ENCODE measurements at places on chromosomes 2 and 18. TPM values are rescaled to one million over a fixed set of nuclear protein-coding genes. Genes with fewer than 3 reads are reported as not detected.

The ZSWIM2 gene
- total RNA-seq, result not detected

The RNPEPL1 gene
- total RNA-seq, result 61.1 TPM

The RBFA gene
- total RNA-seq, result 40.6 TPM

The TFCP2L1 gene
- total RNA-seq, result 0.16 TPM

The USP40 gene
- 13.3 TPM for total RNA-seq

The ANKRD30BL gene
- not detected for total RNA-seq

The CCDC102B gene
- 0.75 TPM for total RNA-seq

DNA sequence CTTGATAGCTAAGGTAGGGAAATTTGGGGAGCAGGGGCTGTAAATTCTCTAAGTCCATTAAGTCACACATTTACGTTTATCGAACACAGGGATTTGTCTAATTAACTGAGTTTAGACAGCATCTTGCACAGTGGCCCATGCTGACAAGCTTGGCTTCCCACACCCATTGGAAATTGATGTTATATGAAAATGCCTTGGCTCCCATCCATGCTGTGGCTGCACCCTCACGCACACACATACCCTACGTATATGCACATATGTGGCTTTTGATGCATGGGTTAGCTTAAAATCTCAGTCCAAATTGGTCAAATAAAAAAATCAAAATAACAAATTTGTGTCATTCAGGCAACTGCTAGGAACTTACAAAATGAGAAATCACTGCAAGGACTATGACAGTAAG, 37.8 kb downstream of the SEC11C start:
- no peaks in the 10 kb centered on the region for H3K4me1 ChIP-seq
- no peak for DNase-seq
- no peak overlapping the region for H3K27ac ChIP-seq
- H3K36me3 ChIP-seq, result no peaks in the 10 kb centered on the region
- H3K4me3 ChIP-seq, result no peak overlapping the region
- H3K27me3 ChIP-seq, result no peaks in the 10 kb centered on the region

DNA sequence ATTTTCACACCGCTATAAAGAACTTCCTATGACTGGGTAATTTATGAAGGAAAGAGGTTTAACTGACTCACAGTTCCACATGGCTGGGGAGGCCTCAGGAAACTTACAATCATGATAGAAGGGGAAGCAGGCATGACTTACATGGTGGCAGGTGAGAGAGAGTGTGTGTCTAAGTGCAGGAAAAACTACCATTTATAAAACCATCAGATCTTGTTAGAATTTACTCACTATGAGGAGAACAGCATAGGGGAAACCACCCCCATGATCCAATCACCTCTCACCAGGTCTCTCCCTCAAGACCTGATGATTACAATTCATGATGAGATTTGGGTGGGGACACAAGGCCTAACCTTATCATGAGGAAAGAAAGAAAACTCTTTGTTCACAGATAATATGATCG, 174.6 kb downstream of the SRBD1 start:
- no peaks in the 10 kb centered on the region for H3K27me3 ChIP-seq
- no peak overlapping the region for H3K27ac ChIP-seq
- no peak overlapping the region for H3K4me3 ChIP-seq
- peaks cover 4% of the 10 kb centered on the region for H3K4me1 ChIP-seq
- no peaks in the 10 kb centered on the region for H3K36me3 ChIP-seq
- no peak for DNase-seq

DNA sequence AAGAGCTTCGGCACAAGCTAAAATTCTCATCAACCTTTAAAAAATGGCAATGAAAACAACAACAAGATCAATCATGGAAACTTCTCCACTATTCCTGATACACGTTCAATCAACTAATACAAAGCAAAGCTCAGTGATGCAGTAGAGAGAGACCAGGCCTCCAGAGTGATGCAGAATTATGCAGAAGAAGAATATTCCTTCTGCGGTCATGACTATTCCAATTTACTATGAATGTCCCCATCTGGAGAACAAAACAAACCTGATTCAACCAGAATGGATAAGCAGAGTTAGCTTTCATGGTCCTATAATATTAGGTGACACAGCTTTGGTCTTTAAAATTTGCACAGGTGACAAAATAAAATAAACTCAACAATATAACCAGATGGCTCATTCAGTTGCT, 12.5 kb upstream of the MBOAT2 start:
- no peak overlapping the region for H3K4me3 ChIP-seq
- no peaks in the 10 kb centered on the region for H3K36me3 ChIP-seq
- DNase-seq, result no peak

- H3K27me3 ChIP-seq, result no peaks in the 10 kb centered on the region
- H3K27ac ChIP-seq, result no peak overlapping the region
These were observed 51.4 kb downstream of the TRAPPC12 start for GRCh38 chr2:3430740-3431490.

- H3K27me3 ChIP-seq, result no peaks in the 10 kb centered on the region
- DNase-seq, result no peak
- no peak overlapping the region for H3K27ac ChIP-seq
- H3K4me3 ChIP-seq, result no peak overlapping the region
- no peaks in the 10 kb centered on the region for H3K36me3 ChIP-seq
These were observed 11.5 kb upstream of the ALPK2 start for GRCh38 chr18:58640428-58640805.

- no peaks in the 10 kb centered on the region for H3K27me3 ChIP-seq
- H3K36me3 ChIP-seq, result no peaks in the 10 kb centered on the region
- H3K27ac ChIP-seq, result no peak overlapping the region
- H3K4me1 ChIP-seq, result no peaks in the 10 kb centered on the region
- no peak for DNase-seq
These were observed 810.1 kb upstream of the ZEB2 start for GRCh38 chr2:145329971-145330370.

- no peak overlapping the region for H3K27ac ChIP-seq
- peak overlapping the region; percentile 88 for H3K4me3 ChIP-seq
- no peak for DNase-seq
- H3K4me1 ChIP-seq, result peaks cover 17% of the 10 kb centered on the region
- H3K36me3 ChIP-seq, result no peaks in the 10 kb centered on the region
- no peaks in the 10 kb centered on the region for H3K27me3 ChIP-seq
These were observed 1.2 kb upstream of the CCDC88A start for GRCh38 chr2:55420871-55421270.

DNA sequence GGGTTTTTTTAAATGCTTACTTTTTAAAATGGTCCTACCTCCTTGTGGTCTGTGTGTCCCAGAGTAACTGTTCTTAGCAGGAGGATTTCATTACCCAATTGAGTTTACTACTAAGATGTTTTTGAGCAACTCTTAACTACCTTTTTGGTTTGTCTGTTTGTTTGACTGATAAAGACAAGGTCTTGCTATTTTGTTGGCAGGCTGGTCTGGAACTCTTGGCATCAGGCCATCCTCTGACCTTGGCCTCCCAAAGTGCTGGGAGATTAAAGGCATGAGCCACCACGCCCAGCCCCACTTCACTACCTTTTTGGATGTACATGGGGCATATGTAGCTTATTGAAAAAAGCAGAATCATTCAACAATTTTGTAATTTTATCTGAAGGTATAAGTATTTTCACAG, 14.9 kb downstream of the MRPS9 start:
- no peak overlapping the region for H3K4me3 ChIP-seq
- no peaks in the 10 kb centered on the region for H3K36me3 ChIP-seq
- no peak for DNase-seq

- no peaks in the 10 kb centered on the region for H3K4me1 ChIP-seq
- DNase-seq, result no peak
- no peak overlapping the region for H3K27ac ChIP-seq
- no peak overlapping the region for H3K4me3 ChIP-seq
These were observed 151.5 kb downstream of the CPS1 start for GRCh38 chr2:210707900-210708299.

GRCh38 chr2:118815731-118816130, 31.7 kb downstream of the EN1 start:
- H3K27ac ChIP-seq, result no peak overlapping the region
- H3K4me3 ChIP-seq, result no peak overlapping the region
- H3K27me3 ChIP-seq, result peaks cover 3% of the 10 kb centered on the region
- DNase-seq, result no peak

GRCh38 chr2:221204699-221205098, 367.4 kb downstream of the EPHA4 start:
- H3K27me3 ChIP-seq, result no peaks in the 10 kb centered on the region
- no peaks in the 10 kb centered on the region for H3K4me1 ChIP-seq
- H3K4me3 ChIP-seq, result no peak overlapping the region
- no peak overlapping the region for H3K27ac ChIP-seq
- no peaks in the 10 kb centered on the region for H3K36me3 ChIP-seq
- no peak for DNase-seq

- H3K4me1 ChIP-seq, result no peaks in the 10 kb centered on the region
- H3K27ac ChIP-seq, result no peak overlapping the region
- no peaks in the 10 kb centered on the region for H3K36me3 ChIP-seq
- no peaks in the 10 kb centered on the region for H3K27me3 ChIP-seq
These were observed 156.9 kb upstream of the MYCN start for GRCh38 chr2:15783489-15783888.

DNA sequence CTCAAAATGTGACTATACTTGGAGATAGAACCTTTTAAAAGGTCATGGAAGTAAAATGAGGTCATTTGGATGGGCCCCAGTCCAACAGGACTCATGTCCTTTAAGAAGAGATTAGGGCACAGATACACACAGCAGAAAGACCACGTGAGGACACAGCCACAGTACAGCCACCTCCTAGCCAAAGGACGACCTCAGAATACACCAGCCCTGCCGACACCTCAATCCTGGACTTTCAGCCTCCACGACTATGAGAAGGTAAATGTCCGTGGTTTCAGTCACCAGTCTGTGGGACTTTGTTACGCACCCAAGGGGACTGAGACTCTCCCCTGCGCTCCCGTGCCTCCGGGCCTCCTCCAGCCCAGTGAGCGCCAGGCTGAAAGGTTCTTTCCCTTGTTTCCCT, 30.2 kb upstream of the HPCAL1 start:
- no peaks in the 10 kb centered on the region for H3K4me1 ChIP-seq
- no peaks in the 10 kb centered on the region for H3K36me3 ChIP-seq
- H3K27me3 ChIP-seq, result no peaks in the 10 kb centered on the region
- peak; percentile 9 for DNase-seq

GRCh38 chr2:136209561-136210454, 91.9 kb upstream of the CXCR4 start:
- peaks cover 33% of the 10 kb centered on the region for H3K4me1 ChIP-seq
- no peaks in the 10 kb centered on the region for H3K27me3 ChIP-seq
- H3K4me3 ChIP-seq, result no peak overlapping the region
- no peak for DNase-seq
- no peaks in the 10 kb centered on the region for H3K36me3 ChIP-seq
- no peak overlapping the region for H3K27ac ChIP-seq

DNA sequence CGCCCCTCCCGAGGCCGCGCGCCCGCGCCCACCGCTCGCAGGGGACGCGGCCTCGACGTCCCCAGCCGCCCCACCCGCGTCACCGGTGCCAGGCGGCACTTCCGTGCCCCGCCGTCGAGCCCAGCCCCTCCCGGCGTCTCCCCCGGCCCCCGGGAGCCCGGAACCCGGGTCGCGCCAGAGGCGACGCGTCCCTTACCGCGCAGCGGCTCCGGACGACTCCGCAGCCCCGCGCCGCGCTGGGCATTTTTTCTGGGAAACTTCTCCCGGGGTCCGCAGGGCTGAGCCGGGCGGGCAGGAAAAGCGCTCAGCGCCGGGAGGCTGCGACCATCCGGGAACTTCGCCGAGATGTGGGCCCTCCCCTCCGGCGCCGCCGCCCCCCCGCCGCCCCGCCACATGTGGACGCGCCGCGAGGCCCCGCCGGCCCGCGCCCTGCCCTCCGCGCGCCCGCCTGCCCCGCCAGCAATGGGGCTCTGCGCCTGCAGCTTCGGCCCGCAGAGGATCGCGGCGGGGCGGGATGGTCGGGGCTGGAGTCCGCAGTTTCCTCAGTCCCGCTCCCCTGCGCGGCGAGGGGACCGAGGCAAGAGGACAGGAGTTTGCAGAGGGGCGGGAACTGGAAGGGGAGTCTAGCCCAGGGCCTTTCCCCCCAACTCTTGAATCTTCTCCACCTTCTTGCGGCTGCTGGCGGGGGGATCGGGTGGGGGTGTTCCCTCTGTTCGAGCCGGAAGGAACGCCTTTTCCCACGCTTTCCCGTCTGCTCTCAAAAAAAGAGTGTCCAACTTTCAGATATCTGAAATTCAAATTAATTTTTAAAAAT, 81.5 kb downstream of the CHRNA1 start:
- H3K4me1 ChIP-seq, result peaks cover 31% of the 10 kb centered on the region
- no peaks in the 10 kb centered on the region for H3K27me3 ChIP-seq

- no peaks in the 10 kb centered on the region for H3K4me1 ChIP-seq
- H3K27ac ChIP-seq, result no peak overlapping the region
- no peak for DNase-seq
- no peaks in the 10 kb centered on the region for H3K27me3 ChIP-seq
- no peak overlapping the region for H3K4me3 ChIP-seq
- H3K36me3 ChIP-seq, result no peaks in the 10 kb centered on the region
These were observed 15.0 kb upstream of the AP1S3 start for GRCh38 chr2:223852281-223852795.

DNA sequence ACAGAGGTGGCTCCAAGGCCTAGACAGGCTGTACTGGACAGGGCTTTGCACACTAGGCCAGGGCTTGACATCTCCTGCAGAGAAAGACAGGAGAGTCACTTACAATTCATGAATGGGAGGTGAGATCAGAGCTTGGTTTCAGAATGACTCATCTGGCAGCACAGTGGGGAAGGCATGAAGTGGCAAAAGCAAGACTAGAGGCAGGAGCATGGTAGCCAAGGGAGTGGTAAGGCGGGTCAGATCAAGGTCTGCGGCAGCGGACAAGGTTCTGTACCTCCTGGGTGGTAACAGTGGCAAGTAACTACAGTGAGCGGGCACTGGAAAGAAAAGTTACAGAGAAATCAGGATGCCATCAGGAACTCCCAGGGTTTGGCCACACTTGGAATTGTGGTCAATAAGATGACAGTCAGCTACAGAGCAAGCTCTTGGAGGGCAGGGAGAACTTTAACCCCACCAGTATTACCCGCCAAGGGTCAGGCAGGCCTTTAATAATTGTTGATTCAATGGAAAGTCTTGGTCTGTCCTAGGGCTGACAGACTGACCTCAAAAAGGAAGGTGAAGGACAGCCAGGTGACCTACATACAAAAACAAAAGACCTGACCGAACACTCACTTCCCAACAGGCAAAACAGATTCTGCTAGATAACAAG, 5.7 kb downstream of the MCFD2 start:
- H3K4me1 ChIP-seq, result peaks cover 15% of the 10 kb centered on the region
- H3K27ac ChIP-seq, result peak overlapping the region; percentile 11

DNA sequence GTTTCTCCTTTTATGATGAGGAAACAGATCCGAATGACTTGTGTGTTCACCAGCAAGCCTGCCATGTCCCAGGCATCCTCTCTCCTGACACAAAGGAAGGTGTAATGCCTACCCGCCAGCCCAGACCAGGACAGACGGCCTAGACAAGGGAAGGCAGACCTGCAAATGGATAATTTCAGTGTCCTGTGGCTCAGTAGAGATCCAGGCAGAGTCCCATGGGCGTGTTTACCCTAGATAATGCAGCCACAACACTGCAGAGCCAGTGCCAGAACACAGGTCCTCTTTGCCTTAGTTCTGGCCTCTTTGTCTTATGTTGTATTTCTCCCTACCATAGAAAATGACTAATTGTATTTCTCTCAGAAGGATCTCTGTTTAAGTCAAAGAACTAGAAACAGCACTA, 12.7 kb downstream of the TRAPPC12 start:
- no peak for DNase-seq
- peaks cover 22% of the 10 kb centered on the region for H3K36me3 ChIP-seq
- H3K4me3 ChIP-seq, result no peak overlapping the region
- peaks cover 5% of the 10 kb centered on the region for H3K4me1 ChIP-seq

Measured in CD8-positive, alpha-beta memory T cell (primary cell).